ENCODE measurements at places on chromosomes 12 and 14. TPM values are rescaled to one million over a fixed set of nuclear protein-coding genes. Genes with fewer than 3 reads are reported as not detected.

GRCh38 chr14:102751088-102751487 lies 26.2 kb upstream of the TRAF3 start:
- no peak for DNase-seq

- no peak for DNase-seq
Observed at GRCh38 chr12:110861729-110862128, 14.9 kb downstream of the CCDC63 start.

- no peak for DNase-seq
Observed at GRCh38 chr12:101599311-101599710, 4.5 kb downstream of the MYBPC1 start.

DNA sequence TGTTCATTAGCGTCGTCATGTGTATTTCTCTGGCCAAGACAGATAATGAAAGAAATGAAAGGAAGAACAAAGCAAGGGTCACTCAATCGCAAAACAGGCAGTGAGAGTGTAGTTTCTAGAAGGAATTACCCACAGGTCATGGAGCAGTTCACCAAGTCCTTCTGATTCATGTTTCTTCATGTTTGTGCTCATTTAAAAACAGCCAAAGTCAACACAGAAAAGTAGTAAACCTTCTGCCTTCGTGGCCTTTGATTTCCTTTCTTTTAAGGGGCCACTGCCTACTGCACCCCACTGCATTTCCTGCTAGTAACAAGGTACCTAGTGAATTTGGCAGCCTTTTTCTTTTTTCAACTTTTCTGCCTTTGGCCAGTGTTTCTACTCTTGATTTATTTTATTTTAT lies 75.1 kb downstream of the KCNK13 start:
- DNase-seq: no peak

DNA sequence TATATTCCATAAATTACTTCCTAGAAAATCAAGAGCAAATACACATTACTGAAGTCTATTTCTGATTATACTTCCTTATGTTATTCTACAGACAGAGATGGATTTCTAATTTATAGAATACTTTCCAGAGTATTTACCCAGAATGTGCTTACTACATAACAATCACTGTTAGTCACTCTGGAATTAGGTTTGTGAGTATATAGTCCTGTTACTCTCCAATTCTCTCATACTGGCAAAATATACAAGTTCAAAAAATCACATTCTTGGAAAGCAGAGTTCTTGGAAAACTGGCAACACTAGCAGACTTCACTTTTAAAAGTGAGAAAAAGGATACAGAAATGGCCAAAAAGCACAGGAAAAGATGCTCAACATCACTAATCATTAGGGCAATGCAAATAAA lies 7.3 kb downstream of the PPP2R5E start:
- no peak for DNase-seq

DNA sequence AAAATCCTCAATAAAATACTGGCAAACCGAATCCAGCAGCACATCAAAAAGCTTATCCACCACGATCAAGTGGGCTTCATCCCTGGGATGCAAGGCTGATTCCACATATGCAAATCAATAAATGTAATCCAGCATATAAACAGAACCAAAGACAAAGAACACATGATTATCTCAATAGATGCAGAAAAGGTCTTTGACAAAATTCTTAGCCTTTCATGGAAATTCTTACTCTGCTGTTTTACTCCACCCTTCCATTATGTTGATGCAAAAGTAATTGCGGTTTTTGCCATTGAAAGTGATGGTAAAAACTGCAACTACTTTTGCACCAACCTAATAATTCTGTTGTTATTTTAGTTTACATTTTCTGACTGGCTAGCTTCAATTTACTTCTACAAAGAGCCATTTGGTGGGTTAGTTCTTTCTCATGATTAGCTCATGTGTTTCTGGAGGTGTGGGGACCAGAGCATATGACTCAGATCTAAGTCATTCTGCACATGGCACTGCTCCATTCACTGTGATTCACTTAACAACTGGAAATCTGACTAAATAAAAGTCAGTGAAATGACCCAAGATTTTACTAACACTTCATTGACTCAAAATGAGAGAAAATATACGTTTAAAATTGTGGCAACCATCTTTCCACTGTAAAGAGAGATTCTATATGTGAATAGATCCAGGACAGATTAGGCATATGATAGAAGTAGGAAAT lies 99.9 kb downstream of the TMTC3 start:
- no peak for DNase-seq

DNA sequence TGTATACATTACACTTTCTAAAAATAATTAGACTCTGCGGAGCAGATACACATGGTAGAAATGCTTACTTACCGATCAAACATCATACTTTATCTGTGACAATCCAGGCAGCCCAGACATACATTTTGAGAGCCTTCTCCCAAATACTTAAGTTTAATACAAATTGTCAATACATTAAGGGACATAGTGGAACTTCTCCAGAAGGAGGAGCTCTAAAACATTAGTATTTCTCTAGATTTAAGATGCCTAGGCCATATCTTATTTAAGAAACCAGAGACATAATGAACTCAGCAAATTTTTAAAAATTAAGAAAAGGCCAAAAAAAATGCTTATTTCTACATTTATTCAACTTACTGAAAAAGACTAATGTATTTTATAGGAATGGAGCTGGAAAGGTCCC lies 16.1 kb downstream of the ACSM4 start:
- DNase-seq: no peak

- DNase-seq: no peak
Observed at GRCh38 chr14:103361867-103362266, 23.3 kb upstream of the MARK3 start.

- no peak for DNase-seq
Observed at GRCh38 chr12:63496654-63497053, 171.6 kb downstream of the DPY19L2 start.

DNA sequence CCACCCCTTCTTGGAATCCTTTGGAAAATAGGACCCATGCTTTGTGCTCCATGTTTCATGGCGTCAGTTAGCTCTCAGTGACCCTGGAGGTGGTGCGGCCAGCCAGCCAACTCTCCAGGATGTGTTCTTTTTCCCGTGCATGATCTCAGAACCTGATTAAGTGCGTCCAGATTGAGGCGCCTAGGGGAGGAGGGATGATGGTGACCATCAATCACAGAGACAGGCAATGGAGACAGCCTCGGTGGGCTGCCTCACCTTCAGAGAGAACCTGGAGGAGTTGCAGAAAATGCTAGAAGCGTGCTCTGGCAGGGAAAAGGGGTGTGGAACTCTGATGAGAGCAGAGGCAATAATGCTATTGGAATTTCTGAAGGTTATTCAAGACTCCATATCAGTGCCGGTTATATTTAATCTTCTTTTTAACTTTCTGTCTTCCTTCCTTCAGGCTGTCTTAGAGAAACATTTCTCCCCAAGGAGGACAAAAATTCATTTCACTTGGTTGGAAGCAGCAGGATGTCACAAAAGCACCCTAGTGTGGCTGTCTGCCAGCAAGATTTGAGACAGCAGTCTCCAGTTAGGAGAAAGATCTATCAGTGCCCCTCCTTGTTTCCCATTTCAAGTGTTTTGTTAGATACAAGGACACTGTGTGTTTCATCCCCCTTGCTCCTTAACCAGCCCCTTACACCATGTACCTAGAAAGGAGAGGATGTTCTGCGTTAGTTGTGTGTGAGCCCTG lies 53.3 kb upstream of the IGF1 start:
- DNase-seq: peak; percentile 32

GRCh38 chr14:61561104-61561503 lies 134.2 kb upstream of the HIF1A start:
- DNase-seq: no peak

DNA sequence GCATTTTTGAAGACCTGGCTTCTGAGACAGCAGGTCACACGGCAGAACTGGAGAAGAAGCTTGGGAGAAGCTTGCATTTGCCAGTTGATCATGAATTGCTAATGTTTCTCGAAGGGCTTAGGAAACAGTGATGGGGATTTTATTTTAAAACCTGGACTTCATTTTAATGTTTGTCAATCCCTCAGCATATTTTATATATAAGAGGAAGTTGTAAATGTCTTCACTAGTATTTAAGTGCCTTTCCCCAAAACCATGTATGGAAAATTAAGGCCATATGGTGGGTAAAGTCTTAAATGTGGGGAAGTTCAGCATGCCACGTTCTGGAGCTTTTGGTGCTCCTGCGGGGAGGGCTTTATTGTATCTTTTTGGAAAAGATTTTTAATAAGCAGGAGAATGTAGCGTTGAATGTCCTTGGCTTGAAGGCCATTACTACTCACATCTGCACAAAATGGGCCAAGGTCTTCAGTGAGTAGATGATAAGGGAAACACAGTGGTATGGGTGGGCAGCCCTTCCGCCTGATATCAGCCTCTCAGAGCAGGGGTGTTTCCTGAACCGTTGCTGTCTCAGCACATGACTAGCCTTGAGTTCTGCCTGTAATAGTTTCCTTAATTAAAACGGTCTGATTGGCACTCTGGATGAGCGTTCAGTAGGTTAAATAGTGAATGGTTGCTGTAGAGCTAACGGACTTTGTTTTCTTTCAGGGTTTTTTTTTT lies 511.4 kb downstream of the PCNX1 start:
- peak; percentile 44 for DNase-seq

GRCh38 chr14:36519431-36520321 lies at the start of gene NKX2-1:
Gene NKX2-1, minus strand, starts transcription at chr14:36520232. Its CDS starts 103 bp downstream, at chr14:36520129.
- DNase-seq: no peak

DNA sequence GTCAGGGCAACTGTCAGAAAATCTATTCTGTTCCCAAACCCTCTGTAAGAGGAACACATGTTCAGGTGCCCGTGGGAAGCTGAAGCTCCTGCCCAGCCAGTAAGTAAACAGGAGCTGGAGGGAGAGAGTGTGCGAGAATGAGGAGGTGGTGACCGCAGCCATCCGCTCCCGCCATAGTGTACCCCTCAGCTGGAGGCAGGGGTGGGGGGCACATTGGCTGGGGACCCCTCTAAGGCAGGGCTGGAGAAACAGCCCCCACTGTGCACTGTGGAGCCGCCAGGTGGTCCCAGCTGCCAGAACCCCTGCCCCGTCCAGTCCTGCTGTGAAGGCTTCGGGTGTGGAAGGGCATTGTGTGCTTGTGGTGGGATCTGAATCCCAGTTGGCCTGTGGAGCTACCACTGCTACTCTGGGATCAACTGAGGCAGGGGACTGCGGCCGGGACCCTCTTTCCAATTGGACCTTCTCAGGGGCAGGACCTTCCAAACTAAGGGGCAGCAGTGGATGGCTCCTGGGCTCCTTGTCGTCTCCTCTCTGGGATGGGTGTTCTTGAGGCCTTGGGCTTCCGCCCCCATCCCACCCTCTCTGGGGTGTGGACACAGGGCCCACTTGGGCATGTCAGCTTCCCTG lies 59.6 kb downstream of the TSPAN9 start:
- no peak for DNase-seq

- DNase-seq: peak; percentile 90
Observed at GRCh38 chr12:121628037-121628436, 1.7 kb downstream of the ORAI1 start.

DNA sequence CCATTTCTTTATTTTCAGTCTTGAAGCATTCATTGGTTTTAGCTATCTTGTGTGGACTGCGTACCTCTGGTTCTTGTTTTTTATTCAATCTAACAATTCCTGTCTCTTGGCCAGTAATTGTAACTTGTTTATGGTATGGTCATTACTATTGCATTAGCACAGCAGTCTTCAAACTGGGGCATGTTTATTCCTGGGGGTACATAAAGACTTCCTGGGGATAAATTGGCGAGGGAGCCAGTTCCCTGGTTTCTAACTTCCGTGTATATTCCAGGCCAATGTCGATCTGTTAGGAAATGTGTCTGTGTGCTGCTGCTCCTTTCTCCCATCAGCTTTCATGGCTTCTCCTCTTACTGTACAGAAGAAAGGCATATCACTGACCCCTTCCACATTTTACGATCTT lies 13.7 kb upstream of the EVL start:
- no peak for DNase-seq

DNA sequence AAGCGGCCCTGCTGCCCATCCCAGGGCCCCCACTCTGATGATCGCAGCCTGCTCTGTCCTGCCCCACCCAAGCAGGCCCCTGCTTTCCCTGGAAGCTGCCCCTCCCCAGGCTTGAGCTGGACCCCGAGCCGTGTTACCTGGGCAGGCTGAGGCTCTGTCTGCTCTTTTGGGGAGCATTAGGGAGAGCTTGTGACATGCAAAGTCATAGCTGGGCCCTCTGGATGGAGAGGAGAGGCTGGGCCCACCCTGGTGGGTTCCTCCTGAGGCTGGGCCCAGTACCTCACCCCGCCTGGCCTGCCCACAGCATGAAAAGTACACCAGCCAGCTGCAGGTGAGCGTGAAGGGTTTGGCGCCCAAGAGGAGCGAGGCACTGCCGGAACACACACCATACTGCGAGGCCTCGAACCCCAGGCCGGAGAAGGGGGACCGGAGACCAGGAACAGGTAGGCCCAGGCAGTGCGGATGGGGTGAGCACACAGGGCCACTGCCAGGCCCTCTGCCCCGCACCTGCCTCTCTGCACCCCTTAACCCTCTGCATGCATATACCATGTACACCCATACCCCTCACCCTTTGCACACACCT lies 15.0 kb downstream of the CEP170B start:
- no peak for DNase-seq

DNA sequence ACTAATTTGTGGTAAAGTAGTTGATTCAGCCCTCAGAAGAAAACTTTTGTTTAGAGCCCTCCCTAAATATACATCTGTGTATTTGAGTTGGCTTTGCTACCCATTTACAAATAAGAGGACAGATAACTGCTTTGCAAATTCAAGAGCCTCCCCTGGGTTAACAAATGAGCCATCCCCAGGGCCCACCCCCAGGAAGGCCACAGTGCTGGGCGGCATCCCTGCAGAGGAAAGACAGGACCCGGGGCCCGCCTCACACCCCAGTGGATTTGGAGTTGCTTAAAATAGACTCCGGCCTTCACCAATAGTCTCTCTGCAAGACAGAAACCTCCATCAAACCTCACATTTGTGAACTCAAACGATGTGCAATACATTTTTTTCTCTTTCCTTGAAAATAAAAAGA lies 2.7 kb downstream of the FZD10 start:
- DNase-seq: no peak

DNA sequence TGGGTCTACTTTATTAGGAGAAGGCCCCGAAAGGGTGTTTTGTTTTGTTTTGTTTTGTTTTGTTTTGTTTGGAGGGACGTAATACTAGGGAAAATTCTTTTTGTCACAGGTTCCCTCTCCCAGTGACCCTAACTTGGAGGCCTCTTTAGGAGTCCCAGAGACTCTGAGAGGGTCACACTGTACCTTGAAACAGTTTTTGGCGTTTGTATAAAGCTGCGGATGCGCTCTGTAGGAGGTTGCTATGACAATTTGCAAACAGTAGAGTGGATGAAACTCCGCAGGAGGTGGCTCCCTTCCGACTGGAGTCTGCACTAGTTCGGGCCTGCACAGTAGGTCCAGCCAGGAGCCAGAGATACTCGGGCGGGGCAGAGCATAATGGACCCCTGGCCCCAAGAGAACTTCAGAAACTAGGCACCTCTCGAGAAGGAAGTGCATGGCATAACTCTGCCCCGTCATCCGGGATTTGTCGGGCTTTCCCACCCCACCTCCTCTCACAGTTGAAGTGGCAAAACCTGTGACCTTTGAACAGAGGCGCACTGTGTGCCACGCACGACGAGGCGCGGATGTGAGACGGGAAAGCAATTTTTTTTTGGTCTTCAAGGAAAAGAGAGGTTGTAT lies 1.3 kb upstream of the DYRK2 start:
- peak; percentile 24 for DNase-seq

The AGAP2 gene
- 1.9 TPM for polyA plus RNA-seq

The FAM222A gene
- polyA plus RNA-seq: 34.5 TPM

The RPL41 gene
- 2,323 TPM for polyA plus RNA-seq

The TPH2 gene
- 0.47 TPM for polyA plus RNA-seq

The NRXN3 gene
- 3.9 TPM for polyA plus RNA-seq

The TXNDC16 gene
- 11.9 TPM for polyA plus RNA-seq

The PMEL gene
- 8.2 TPM for polyA plus RNA-seq

The PRR4 gene
- polyA plus RNA-seq: 1.3 TPM

The SPTB gene
- 3.3 TPM for polyA plus RNA-seq

The TRIM9 gene
- 2.1 TPM for polyA plus RNA-seq

The KLRK1 gene
- polyA plus RNA-seq: 5.4 TPM

The BHLHE41 gene
- 10.0 TPM for polyA plus RNA-seq

The ASCL4 gene
- polyA plus RNA-seq: 0.13 TPM

The FAM186B gene
- polyA plus RNA-seq: 178 TPM

The SMIM41 gene
- 2.6 TPM for polyA plus RNA-seq
